ENCODE measurements at places on chromosomes 6 and 20. TPM values are rescaled to one million over a fixed set of nuclear protein-coding genes. Genes with fewer than 3 reads are reported as not detected.

DNA sequence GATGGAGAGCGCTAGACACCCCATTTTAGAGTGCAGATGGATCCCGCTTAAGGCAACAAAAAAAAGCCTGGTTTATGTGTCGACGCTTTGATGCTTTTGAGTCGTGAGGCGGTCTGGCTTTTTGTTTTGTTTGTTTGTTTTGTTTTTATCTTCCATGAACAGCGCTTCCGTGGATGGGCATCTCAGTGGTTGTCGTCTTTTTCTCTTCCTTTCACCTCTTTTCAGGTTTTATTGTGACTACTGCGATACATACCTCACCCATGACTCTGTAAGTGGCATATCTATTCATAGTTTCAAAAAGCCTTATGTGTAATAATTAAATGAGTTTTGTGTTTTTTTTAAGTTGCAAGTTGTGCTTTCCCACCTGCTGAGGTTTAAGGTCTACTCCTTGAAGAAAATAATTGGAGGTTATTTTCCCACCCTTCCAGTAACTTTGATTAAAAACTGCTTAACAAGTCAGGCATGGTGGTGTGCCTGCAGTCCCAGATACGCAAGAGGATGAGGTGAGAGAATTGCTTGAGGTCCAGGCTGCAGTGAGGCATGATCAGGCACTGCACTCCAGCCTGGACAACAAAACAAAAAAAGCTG lies 476 bp downstream of the SNRPC start:
- no peak for DNase-seq

DNA sequence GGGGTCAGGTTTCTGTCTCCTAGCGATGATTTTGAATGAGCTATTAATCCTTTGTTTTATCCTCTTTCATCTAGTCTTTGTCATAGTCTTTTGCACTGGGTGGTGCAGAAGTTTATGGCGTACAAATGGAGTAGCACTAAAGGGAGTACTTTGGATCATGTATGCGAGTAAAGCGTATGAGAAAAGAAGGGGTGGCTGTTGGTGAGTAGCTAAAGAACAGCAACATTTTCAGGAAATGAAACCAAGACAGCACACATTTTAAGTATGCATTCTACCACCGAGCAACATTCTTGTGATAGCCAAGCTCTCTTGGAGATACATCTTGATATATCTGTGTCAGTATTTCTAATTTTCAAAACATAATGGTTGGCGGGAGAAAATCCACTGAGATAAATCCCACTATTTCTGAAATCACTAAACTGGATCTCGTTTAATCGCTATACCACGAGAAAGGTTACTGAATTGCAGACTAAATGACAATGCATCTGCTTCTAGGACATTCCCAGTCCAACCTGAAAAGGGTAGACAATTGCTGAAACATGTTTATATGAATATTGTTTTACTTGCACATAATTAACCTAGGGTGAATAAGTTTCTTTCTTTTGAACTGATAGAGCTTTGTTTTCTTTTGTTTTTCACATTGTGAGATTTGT lies 196.1 kb downstream of the TRIM27 start:
- DNase-seq, result no peak

Gene TSBP1
- not detected for total RNA-seq

GRCh38 chr6:24827162-24827561 lies 28.4 kb upstream of the ARMH2 start:
- no peak for DNase-seq

- peak; percentile 63 for DNase-seq
Observed at GRCh38 chr6:28838289-28838633, 85.5 kb downstream of the TRIM27 start.

DNA sequence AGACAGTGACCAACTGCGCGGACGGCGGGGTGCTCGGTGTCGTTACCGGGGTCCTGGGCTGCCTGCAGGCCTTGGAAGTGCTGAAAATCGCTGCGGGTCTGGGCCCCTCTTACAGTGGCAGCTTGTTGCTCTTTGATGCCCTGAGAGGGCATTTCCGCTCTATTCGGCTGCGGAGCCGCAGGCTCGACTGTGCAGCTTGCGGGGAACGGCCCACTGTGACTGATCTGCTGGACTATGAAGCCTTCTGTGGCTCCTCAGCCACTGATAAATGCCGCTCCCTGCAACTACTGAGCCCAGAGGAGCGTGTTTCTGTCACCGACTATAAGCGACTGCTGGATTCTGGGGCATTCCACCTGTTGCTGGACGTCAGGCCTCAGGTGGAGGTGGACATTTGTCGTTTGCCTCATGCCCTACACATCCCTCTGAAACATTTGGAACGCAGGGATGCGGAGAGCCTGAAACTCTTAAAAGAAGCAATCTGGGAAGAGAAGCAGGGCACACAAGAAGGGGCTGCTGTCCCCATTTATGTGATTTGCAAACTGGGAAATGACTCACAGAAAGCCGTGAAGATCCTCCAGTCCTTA lies 1.0 kb downstream of the MOCS3 start:
- no peak for DNase-seq

- no peak for DNase-seq
Observed at GRCh38 chr6:31666337-31666965, 571 bp downstream of the CSNK2B start.

DNA sequence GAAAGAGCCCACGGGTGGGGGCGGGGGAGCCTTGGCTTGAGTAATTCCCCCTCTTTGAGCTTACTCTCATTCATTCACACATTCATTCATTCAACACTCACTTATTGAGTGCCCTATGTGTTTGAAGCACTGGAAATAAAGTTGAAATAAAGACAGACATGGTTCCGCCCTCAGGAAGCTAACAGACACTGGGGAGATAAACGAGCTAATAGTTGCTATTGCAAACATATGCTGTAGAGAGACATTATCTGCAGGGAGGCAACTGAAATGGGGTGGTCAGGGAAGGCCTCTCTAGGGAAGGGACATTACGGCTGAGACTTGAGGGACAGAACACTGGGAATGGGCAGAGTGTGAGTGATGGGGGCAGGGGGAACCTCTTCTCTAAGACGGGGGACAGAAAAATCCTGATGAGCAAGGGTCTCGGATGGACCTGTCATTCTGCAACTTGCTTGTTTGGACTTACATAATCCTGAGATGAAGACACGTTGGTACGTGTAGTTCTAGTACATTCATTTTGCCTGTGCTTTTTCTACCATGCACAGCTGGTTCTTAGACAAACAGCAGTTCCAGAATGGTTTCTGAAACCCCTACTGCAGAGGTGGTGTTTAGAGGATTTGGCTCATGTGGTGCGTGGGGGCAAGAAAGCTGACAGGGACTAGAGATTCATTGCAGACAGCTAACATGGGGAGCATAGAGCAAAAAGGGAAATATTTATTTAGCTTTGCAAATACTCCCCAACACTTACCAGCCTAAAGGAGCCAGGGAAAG lies 71.1 kb upstream of the BLCAP start:
- no peak for DNase-seq

DNA sequence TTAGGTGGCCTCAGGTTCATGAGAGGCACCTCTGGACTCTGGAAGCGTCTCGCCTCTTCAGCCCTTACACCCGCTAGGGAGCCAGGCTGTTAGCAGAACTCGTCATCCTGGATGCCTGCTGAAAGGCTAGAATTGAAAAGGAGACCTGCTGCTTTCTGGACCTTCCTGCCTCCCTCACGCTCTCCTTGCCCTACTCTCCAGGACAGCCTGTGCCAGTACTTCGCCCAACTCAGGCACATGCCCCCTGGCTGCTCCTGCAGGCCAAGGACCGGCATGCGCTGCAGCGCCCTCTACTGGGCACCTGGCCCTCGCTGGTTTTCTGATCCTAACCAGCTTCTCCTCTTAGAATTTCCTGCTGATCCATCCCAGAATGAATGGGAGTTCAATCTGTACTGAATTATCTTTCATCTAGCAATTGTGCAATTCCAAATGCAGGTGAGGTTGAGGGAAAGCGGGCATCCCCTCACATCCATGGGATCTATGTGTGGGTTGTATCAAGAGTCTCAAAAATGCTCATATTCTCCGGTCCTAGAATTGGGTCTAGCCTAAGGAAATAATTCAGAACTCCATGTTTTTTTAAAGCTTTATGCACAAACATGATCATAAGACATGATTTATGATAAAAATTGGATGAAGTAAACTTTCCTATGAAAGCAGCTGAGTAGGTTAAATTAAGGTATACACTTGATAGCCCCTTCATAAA lies 78.0 kb downstream of the PTPN1 start:
- DNase-seq, result peak; percentile 74

DNA sequence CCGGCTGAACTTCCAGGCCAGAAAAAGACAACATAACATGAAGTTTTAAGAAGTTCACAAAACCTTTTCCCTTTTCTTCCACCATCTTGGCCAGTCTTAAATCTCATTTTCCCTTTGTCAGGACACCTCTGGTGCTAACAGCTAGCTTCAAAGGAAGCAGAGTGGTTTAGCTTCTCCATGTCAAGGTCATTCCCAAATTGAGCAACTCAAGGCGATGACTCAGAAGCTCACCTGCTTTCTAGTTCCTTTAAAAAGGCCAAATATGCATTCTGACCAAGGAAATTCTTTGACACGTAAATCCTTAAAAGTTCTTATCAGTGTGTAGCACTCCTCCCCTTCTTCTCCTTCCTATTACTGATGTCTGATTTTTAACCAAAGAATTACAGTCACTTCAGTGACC lies 69.6 kb upstream of the VGLL2 start:
- DNase-seq, result no peak

- DNase-seq, result no peak
Observed at GRCh38 chr6:34736823-34737222, 20.5 kb upstream of the SNRPC start.

- DNase-seq, result no peak
Observed at GRCh38 chr20:44736170-44737021, 9.3 kb upstream of the KCNK15 start.

Gene GCLC
- total RNA-seq, result 27.8 TPM

Gene ESR1
- 0.09 TPM for total RNA-seq

GRCh38 chr6:41538556-41539182 lies 7.5 kb upstream of the FOXP4 start:
- DNase-seq, result no peak

Gene LYRM2
- total RNA-seq, result 22.0 TPM

Gene SSTR4
- total RNA-seq, result 0.54 TPM

DNA sequence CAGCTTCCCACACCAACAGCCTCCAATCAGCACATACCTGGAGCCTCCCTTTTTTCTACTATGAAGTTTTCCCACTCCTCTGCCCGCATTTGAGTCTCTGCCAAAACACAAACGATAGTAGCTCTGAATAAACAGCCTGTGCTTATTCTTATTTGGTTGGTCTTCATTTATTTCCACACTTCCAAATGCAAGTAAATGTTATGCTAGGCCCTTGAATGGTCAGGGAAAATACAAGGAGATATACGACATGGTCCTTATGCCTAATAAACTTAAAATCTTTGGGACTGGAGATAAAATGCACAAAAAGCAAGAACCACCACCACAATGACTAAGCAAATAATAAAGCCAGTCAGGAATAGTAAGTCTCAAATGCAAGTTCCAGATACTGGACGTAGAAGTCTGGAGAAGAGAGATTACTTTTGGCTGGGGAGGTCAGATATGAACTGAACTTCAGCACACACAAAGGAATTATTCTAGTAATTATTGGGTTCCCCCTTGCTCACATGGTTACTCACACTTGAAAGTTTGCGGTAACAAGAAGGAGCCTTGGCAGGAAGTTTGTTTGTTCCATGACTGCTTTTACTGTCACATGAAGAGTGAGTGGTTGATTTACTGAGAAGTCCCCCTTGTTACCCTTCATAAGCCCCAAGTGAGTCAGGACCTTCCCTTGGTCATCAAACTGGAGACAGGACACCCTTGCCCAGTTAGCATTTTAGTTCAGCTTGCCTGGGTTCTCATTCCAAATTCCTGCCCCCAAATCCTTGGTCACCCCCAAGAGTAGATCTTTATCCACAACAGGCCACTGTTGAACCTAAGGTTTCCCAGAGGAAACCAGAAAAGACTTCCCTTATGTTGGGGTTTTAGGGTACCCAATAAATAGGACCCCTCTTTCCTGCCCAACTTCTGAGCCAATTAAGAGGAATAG lies 511.2 kb upstream of the JARID2 start:
- DNase-seq, result no peak

GRCh38 chr6:107641071-107641470 lies 151.2 kb downstream of the SOBP start:
- DNase-seq, result no peak

Gene SLC17A1
- not detected for total RNA-seq

Gene BANF2
- not detected for total RNA-seq

Gene TRIM31
- total RNA-seq, result not detected

Gene GSTA3
- total RNA-seq, result not detected

- no peak for DNase-seq
Observed at GRCh38 chr6:145241721-145242120, 493.6 kb downstream of the EPM2A start.

Gene WDR46
- 18.1 TPM for total RNA-seq

DNA sequence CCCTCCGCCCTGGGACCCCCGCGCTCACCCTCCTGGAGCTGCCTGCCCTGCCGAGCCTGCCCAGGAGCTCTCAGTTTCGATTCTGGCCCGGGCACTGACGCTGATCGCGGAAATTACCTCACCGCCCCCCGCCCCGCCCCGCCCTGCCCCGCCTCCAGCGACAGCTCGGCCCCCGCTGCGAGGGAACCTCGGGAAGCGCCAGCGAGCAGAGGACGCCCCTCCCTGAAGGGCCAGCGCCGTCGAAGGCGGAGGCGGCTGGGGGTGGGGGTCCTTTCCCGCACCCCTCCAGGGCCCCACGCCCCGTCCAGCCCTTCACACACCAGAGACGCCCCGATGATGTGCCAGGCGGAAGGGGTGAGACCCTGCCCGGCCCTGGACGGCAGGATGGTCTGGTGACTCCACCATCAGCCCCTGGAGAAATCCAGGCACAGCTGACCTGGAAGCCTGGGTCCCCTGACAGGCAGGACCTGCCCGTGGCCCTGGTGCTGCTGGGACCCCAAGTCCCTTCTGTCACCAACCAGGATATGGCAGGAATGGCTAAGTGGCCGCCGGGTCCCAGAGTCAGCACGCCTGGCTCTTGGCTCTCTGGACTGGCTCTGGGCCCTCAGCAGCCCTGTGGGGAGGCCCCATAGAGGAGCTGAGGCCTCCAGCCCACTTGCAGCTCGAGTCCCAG lies at the start of gene HELZ2:
Gene HELZ2, minus strand, starts transcription at position 84 of the 673 bp plus-strand sequence. CDS start 1,854 bp downstream, outside the sequence.
- no peak for DNase-seq

- no peak for DNase-seq
Observed at GRCh38 chr20:58645412-58645968, 5.6 kb upstream of the STX16 start.
